ENCODE measurements at places on chromosomes 6 and 20.

DNA sequence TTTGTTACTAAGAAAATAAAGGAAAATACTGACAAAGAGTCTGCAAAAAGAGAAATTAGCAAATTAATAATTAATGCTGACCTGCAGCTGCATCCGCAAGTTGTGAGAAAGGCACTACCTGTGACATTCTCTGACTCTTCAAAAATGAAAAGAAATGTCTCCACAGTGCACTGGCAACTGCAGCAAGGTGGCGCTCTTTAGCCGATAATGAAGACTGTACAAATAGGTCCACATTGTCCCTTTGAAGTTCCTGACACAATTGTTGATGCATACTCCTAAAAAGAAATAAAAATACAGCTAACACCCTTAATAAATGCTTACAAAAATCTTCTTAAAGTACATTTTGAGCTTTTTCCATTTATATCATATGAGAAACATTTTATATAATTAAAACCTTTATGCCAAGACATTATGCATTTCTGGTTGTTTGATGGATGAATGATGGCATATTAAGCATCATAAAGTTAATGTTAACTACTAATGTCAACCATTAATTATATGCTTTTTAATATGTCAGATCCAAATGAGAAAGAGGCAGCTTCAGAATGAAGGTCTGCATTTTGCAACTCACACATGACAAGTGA is 96.5 kb downstream of the MMS22L start:
- DNase-seq: peak; percentile 11

GRCh38 chr6:113437566-113437965 is 419.6 kb upstream of the MARCKS start:
- no peak for DNase-seq

- DNase-seq: no peak
Observed at GRCh38 chr6:83257791-83258190, 64.6 kb downstream of the RWDD2A start.

DNA sequence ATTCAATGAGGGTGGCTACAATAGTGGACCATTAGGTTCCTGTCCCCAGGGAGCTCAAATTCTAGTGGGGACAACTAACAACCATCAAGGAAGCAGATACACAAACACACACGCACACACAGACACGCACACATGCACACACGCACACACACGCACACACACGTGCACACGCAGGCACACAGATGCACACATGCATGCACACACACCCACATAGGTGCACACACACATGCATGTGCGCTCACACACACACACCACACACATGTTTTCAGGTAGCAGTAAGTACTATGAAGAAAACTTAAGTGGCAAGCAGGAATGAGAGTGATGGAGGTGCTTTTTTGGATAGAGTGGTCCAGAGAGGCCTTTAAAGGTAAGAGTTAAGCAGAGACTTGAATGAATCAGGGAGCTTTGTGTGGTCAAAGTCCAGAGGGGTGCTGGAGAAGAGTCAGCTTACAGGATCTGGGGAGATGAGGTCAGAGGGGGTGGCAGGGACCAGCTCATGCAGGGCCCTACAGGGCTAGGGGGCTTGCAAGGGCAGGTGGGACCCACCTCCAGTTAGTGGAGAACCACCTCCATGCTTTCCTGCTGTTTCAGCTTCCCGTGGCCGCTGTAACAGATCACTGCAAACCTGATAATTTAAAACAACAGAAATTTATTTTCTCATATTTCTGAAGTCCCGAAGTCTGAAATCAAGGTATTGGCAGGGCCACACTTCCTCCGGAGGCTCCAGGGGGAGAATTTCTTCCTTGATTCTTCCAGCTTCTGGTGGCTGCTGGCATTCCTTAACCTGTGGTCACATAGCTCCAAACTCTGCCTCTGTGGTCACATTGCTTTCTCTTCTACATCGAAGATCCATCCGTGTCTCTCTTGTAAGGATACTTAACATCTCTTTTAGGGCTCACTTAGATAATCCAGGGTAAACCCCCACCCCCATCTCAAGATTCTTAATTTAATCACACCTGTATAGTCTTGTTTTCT is 6.9 kb upstream of the NSFL1C start:
- DNase-seq: no peak

DNA sequence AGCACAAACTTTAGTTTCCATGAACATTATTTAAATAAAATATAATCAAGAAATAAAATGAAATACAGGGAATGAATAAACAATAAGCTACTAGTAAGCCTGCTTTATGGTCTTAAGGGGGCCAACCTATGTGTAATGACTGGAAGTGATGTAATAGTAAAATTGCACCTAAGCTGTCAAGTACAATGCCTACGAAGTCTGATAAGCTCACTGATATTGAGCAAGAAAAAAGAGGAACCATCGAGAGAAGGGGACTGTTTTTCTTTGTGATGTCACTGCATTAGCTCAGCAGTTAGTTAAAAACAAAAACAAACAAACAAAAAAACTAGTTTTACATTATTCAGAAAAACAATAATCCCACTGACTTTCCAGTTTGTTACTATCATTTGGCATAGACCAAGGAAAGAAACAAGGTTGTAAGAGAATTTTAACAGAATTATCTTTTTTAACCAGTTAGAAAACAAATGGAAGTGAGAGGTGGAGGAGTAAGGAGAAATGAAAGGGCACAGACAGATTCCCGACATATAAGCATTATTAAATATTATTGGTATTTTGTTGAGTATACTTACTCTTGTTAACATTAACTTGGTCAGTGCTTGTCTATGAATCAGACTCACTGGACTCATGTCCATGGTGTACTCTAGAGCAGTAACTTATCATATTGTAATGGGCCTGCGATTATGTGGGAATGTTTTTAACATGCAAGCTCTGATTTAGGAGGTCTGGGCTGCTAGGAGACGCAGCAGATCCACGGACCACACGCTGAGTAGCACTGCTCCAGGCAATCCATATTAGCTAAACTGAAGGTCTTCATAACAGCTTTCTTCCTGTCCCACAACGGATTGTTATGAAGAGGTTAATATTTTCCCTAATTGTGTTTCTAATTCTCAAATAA is 99.6 kb upstream of the HMGCLL1 start:
- no peak for DNase-seq

DNA sequence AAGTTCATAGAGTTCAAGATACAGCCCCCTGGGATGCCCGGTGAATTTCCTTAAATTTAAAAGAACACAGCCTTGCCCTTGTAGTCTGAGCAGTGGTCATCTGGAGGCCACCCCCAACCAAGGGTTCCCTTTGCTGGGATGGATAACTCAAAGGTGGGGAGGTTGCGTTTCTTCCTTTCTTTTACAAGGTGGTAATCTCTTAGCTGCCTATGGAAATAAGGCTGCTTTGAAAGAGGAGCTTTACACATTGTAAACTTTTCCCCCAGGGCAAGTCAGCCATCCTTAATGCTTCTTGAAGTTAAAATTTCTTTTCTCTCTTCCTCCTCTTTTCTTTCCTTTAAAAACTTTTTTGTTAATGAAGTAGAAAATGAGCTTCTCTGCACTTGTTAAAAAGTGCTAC is 71.2 kb upstream of the PRDM1 start:
- no peak for DNase-seq

GRCh38 chr6:139248911-139249310 is 42.9 kb downstream of the TXLNB start:
- DNase-seq: no peak

DNA sequence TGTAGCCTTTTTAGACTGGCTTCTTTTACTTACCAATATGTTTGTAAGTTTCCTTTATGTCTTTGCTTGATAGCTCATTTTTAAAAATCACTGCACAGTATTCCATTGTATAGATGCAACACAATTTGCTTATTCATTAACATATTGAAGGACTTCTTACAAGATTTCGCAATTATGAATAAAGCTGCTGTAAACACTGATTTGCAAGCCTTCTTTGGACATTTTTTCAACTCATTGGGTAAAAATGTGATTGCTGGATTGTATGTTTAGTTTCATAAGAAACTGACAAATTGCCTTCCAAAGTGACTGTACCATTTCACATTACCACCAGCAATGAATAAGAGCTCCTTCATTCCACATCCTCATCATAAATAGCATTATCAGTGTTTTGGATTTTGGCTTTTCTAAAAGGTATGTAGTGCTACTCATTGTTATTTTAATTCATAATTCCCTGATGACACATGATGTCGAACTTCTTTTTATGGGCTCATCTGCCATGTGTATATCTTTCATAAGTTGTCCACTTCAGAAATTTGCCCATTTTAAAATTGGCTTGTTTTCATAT is 80.7 kb downstream of the TFAP2B start:
- no peak for DNase-seq

All from GF-D8 (cell line).